ENCODE measurements at places on chromosomes 2 and 18.

- DNase-seq: no peak
Observed at GRCh38 chr2:138922973-138923563, 142.9 kb upstream of the NXPH2 start.

DNA sequence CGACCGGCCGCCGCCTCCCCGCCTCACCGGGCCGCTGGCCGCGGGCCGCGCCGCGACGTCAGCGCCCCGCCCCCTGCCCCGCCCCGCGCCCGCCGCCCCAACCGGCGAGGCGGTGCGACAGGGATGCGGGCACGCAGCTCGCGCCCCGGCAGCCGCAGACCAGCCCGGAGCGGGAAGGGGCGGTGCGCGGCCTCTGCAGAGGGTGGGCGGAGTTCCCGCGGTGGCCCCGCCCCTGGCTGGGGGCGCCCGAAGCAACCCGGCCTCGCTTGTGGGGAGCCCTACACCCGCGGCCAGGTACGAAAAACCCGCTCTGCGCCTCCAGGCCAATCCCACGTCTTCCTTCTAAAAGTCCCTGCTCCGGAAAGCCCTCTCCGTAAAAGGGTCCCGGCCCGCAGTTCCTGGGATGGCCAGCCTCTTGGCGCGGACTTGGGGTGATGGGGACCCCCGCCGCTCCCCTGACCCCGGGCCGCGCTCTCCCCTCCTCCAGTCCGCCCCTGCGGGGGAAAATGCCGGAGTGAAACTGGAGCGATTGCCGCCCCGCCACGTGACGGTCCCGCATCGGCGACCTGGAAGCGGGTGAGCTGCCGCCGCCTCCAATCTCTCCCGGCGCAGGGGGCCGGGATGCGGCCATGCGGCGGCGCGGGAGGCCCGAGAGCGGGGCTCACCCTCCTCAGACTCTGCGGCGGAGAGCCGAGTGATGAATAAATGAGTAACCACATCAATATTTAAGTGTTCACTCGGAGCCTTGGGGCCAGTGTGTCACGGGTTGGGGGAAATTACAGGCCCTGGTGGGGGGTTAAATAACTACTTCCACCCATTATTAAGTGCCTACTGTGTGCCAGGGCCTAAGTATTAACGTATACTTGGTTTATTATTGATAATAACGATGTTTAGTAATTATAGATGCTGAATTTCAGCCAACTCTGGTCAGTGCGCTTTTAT lies at the start of gene RAB11FIP5:
TSS of gene RAB11FIP5 (minus strand) at position 36 of the 942 bp plus-strand sequence. CDS start 171 bp downstream, outside the sequence.
- peak; percentile 92 for DNase-seq

DNA sequence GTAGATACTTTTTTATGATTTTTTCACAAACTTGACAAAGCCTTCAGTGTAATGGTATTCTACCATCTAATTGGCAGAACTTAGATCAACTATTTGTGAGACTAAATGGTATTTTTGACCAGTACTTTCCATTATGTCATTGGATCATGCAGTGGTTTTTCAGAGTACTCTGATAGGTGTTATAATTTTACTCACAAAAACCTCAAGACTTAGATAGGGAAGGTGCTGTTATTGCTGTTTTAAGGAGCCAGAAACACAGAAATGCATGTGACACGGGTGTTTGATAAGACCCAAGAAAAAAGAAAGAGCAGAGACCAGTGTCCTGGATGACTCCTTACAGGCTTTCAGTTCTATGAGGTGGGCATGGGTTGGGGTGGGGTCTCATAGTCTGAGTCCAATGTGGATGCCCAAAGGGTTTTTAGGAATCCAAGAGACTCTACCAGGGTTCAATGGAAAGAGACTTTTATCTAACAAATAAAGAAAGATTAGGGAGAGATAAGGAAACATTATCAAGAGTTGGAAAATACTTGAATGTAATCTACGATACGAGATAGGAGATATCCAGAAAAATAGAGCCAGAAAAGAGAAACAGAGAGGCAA lies 31.3 kb downstream of the SP140 start:
- DNase-seq: no peak

DNA sequence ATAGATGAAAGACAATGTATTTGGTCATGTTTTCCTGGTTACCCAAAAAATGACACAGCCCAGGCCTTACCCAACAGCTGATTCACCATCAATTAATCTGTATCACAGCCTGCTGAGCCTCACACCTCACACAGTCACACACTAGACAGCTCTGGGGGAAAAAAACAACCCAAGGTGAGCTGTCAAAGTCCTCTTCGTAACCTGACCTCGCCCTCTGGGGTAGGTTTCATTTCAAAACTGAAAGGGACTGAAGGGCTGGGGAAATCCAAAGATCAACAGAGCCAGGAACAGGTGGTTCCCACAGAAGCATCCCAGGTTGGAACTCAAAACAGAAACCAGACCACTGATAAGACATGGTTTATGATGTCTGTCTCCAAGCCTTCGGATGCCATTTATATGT lies 18.2 kb upstream of the PCBP1 start:
- DNase-seq: no peak

GRCh38 chr2:80113399-80113798 lies 191.2 kb downstream of the LRRTM1 start:
- DNase-seq: no peak

- no peak for DNase-seq
Observed at GRCh38 chr2:147031897-147032296, 812.9 kb upstream of the ACVR2A start.

GRCh38 chr2:144261336-144261735 lies 258.6 kb downstream of the ZEB2 start:
- DNase-seq: no peak

- no peak for DNase-seq
Observed at GRCh38 chr2:65032019-65032975, 23.9 kb upstream of the CEP68 start.

GRCh38 chr2:14756122-14756541 lies 123.6 kb downstream of the LRATD1 start:
- no peak for DNase-seq

DNA sequence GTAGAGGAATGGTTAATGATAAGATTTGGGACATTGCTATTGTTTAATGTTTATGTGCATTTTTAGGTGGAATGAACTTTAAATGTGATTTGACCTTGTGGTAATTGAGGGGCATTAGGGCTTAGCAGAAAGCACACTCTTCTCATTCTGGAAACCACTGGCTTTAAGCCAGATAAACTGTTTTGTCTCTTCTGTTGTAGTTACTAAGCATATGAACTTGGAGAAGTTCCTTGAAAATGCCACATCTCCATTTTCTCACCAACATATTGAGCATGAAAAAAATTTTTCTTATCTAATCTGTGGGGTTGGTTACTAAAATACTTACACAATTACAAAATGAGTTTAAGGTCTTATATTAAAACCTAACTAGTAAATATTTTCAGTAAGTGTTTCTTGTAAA lies 70.8 kb upstream of the FSHR start:
- no peak for DNase-seq

GRCh38 chr2:99489063-99489760 lies 605 bp downstream of the REV1 start:
- DNase-seq: peak; percentile 91

DNA sequence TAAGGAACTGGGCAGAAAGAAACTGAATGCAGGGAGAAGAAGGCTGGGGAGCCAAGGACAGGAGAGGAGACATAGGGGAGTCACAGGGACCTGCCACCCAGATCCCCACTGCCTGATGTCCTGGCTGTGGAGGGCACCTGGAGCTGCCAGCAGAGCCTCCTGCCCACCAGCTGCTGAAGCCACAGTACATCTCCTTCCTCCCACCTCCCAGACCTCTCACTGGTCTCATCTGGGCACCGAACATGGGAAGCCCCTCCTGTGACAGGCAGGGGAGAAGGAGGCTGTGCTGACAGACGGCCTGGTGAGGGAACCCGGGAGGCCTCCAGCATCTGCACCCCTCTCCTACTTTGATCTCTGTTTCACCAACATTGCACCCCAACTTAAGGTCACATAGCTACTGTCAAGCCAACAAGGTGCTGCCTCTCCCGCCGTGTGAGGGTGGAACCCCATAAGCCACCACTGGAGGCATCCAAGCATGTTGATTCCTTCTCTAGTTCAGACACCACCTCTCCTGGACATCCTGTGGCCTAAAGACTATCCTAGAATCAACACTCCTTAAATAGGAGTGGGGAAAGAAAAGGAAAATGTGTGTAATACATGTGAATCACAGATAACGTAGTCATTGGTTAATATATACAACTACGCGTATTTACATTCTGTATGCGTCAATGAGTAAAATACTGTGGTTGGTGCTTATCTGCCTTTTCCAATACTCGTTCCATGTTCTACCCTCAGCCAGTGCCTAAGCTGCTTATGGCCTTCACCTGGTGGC lies 3.5 kb upstream of the RNPEPL1 start:
- DNase-seq: no peak

- DNase-seq: no peak
Observed at GRCh38 chr2:63678085-63678484, 89.3 kb downstream of the MDH1 start.

DNA sequence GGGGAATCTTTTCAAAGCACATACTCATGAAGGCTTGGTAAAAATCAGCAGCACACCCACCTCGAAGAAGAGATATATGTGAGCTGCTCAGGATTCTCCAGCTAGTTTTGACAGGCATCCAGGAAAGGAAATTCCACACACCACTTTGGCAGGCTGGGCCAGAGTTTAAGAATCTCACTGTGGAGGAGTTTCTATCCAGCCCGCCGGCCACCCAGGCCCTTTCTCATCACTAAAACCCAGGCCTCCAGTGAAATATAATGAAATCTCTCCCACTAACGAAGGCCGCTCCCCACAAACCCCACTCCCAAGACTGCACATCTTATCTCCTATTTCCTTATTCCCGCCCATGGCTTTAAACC lies 202.0 kb downstream of the GLI2 start:
- DNase-seq: peak; percentile 82

DNA sequence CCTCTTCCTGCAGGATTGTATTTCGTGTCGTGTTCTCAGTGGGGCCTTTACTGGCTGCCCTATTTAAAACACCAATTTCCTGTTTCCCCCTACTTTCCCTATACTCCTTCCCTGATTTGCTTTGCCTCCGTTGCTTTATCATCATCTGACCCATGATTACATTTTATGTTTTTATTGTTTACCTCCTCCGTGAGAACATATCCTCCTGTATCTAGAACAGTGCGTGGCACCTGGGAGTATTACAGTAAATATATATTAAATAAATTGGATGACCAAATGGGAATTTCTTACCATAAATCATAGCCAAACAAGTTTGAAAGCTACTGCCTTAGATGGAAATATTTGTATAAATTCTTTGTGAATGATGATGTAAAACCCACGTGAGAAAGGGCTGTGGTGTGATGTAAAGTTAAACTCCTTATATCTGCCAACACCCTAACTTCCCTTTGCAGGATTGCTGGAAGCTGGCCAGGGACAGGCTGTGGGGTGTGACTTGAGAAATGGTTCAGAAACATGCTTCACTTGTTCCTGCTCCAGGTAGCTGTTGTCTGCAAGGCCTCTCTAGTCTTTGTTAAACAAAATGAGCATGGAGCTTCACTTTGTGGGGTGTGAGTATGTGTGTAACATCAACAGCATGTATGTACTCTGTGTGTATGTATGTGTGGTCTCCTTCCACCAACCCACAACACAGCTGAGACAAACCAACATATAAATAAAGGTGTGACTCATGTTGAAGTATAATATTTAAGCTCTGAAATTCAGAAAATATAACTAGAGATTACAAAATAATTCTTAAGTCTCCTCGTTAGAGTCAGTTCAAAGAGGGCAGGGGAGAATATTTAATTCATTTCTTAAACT lies 40.3 kb downstream of the LHCGR start:
- DNase-seq: peak; percentile 39

GRCh38 chr2:71694501-71695234 lies 241.3 kb downstream of the DYSF start:
- no peak for DNase-seq
